ENCODE measurements at places on chromosomes 16 and 17.

DNA sequence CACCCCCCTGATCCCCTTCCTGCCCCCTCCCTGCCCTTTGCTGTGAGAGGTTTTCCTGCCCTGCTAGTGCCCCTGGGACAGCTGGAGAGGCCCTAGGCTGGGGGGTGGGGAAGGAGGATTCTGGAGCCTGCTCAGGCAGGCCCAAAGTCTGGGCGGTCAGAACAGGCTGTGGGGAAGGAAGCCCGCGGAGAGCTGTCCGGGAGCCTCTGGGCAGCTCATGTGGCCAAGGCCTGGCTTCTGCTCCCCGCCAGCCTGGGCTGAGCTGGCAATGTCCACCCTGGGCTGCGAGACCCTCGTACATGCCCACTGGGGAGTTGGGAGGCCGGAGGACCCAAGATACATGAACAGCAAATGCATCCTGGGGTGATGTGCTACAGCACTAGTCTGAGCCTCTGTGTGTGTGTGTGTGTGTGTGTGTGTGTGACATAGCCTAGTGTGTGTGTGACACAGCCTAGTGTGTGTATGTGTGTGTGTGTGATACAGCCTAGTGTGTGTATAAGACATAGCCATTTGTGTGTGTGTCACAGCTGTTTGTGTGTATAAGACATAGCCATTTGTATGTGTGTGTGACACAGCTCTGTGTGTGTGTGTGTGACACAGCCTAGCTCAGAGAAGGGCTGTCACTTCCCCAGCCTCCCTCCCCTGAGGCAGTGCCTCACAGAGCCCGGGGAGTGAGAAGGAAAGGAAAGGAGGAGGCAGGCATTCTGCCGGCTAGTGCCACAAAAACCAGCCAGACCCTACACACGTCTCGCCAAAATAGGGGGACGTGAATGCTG, 201.4 kb upstream of the CIBAR2 start:
- no peak for DNase-seq

DNA sequence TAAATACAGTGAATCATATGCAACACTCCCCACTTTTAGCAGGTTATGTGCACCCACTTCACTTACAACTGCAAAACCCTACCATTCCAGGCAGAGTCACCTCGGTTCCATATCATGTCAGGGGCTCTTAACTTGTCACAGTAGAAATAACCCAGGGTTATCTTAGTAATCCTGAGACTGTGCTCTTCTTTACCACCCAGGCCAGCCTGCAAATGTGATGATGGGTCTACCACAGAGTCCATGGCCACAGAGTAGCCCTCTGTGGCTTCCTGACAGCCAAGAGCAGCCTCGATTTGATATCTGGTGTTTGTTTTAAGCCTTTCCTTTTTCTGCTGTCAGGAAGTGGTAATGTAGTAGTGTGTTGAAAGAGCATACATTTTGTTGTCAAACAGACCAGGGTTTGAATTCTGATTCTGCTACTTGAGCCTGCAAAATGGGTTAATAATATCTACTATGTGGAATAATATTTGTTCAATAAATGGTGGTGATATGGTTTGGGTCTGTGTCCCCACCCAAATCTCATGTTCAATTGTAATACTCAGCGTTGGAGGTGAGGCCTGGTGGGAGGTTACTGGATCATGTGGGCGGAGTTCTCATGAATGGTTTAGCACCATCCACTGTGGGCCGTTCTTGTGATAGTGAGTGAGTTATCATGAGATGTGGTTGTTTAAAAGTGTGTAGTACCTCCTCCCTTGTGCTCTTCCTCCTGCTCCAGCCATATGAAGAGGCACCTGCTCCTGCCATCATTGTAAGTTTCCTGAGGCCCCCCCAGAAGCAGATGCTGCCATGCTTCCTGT, 416.5 kb downstream of the UTP18 start:
- DNase-seq = no peak

GRCh38 chr16:82874271-82874670, 247.5 kb downstream of the CDH13 start:
- DNase-seq = no peak

- DNase-seq = no peak
These were observed 1.9 kb downstream of the HS3ST2 start for GRCh38 chr16:22815863-22816262.

GRCh38 chr17:51857052-51857597, 301.4 kb downstream of the CA10 start:
- no peak for DNase-seq

GRCh38 chr17:78040440-78041385, 82.2 kb downstream of the TNRC6C start:
- no peak for DNase-seq

DNA sequence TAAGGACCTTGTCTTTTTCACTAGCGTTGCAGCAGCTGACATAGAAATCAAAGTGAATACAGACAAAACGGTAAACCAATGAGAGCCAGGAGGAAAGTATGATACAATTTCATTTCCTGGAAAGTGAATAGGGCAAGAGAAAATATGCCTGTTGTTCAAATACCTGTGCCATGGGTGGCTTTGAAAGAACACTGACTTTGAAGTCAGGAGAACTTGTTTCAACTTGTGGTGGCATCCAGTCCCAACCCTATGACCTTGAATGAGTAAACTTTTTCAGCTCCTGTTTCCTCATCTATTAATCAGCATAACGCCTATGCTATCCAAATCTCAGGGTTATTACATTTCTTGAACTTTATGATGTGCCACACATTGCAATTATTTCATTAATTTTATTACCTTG, 173.7 kb upstream of the HS3ST3A1 start:
- DNase-seq = no peak

- no peak for DNase-seq
These were observed 18.5 kb downstream of the FCSK start for GRCh38 chr16:70472786-70473433.
